ENCODE measurements at places on chromosomes 5 and 9.

- DNase-seq = no peak
Observed at GRCh38 chr9:73775757-73776156, 624.1 kb downstream of the ANXA1 start.

DNA sequence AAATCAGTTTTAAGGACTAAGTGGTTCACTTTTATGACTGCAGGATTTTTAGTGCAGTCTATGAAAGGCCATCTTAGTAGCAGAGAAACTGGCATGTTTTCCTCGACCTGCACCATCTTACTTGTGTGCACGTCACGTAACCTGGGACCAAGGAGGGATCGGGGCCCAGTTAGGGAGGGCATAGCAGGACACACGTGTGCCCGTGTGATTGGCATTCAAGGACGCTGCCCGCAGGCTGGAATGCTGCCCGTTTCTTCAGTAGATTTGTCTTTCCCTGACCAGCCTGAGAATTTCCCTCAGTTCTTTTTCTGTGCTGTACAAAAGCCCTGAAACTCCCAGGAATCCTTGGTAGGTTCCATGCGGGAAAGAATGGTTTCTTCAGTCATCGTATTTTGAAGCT is 196.3 kb downstream of the TRIO start:
- no peak for DNase-seq

- no peak for DNase-seq
Observed at GRCh38 chr9:126667190-126668055, 53.7 kb downstream of the LMX1B start.

- no peak for DNase-seq
Observed at GRCh38 chr5:106853266-106853665, 817.5 kb downstream of the EFNA5 start.

DNA sequence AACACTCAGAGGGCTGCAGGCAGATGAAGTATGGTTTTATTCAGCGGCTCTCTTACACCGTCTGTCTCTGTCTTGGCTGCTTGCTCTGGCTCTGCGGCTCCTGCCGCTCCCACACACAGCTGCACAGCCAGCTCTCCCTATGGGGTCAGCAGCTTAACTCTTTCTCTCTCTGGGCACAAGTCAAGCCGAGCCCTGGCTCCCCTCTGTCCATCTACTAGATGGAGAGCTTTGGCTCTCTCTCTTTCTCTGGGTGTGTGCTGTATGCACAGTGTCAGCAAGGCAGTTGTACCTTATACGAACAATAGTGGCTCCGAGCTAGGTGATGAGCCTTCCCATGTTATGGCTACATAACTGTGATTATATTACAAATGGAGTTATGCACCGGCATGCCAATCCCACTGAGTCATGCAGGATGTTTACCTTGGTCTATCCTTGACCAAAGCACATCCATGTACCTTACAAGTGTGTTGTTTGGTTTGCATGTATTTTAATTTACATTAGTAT is 19.3 kb upstream of the PPP2CA start:
- DNase-seq = no peak

DNA sequence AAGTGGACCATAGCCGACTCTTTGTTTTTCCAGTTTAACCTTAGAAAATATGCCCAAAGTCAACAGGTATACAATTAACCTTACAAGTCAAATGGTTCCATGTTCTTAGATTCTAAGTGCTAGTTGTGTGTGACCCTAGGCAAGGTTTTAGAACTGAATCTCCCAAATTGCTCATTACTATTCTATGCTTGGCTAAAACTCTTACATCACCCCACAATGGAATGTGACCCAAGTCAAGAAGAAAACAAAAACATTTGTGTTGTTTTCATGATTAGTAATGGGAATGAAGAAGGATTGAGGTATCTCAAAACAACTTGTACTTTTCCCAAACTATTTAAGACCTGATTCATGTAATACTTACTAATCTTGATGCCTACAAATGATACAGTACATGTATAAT is 159.2 kb downstream of the ARRDC3 start:
- no peak for DNase-seq

DNA sequence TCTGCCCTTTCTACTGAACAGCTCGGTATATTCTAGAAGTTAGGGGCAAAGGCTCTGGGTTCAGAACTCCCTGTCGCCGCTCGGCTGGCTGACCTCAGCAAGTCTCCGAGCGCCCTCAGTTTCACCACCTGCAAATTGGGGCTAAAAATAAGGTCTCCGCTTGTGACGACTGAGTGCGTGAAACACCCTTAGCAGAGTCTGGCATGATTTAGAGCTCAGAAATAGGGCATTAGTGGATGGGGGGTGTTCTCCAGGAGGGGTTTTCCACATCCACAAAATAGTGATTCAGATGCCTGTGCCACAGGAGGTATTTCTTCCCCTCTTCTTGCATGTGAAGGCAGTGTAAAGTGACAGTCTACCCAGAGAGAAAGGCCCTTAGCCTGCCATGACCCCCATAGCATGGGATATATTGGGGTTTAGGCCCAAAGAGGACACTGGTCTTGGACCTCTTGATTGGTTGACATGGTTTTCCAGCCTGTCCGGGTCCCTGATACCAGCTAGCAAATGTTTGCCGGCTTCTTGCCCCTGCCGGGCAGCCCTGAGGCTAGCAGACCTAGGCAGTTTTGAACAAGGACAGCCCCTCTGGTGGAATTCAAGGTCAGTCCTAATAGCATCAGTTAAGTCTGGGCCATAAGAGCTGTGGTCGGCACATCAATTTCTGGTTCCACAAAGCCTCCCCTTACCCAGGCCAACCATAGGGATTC is 1.4 kb downstream of the ERGIC1 start:
- peak; percentile 81 for DNase-seq

DNA sequence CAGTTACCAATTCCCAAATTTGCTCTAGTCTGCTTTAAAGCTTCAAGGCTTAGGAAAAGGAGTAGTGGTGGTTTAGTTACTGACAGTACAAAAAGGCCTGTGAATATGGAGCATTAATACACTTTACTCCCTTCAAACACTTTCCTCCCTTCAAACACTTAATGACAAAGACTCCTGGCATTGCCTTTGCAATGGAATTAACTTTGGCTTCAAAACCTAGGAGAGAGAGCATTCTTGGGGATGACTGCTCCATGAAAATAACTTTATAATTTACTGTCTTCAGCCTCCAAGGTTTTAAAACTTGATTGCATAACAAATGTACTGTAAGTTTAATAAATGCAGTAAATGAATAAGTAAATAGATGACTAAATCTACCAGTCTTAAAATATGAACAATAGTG is 185.6 kb downstream of the TRPM3 start:
- no peak for DNase-seq

DNA sequence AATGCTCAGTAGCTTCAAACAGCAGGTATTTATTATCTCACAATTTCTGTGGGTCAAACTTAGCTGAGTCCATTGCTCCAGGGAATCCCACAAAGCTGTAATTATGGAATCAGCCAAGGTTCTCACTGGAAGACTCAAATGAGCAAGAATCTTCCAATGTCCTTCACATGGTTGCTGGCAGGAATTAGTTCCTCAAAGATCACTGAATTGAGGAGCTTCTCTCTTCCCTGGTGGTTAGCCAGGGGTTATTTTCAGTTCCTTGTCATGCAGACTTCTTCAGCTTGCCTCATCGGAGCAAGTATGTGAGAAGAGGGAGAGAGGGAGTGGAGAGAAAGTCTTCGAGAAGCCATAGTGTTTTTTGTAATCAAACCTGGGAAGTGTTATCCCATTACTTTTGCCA is 2331.9 kb downstream of the MAT2B start:
- DNase-seq = no peak

DNA sequence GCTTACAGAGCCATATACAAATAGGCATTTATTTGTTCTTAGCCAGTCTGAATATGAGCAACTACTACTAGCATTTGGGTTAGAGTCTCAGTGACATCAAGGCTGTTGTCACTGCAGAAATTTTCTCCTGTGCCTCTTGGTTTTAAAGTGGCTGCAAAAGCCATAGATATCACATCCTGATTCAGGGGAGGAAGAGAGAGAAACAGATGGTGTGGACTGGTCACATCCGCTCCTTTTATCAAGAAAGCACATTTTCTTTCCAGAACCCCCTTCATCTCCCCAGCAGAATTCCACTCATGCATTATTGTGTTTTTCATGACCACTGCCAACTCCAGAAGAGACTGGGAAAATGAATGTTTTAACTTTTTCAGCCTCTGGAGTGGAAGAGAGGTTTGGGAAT is 69.8 kb downstream of the PTTG1 start:
- DNase-seq = peak; percentile 19
